ENCODE measurements at places on chromosomes 7 and 10.

GRCh38 chr7:86937363-86937878 lies 122.0 kb downstream of the ELAPOR2 start:
- no peak for DNase-seq

DNA sequence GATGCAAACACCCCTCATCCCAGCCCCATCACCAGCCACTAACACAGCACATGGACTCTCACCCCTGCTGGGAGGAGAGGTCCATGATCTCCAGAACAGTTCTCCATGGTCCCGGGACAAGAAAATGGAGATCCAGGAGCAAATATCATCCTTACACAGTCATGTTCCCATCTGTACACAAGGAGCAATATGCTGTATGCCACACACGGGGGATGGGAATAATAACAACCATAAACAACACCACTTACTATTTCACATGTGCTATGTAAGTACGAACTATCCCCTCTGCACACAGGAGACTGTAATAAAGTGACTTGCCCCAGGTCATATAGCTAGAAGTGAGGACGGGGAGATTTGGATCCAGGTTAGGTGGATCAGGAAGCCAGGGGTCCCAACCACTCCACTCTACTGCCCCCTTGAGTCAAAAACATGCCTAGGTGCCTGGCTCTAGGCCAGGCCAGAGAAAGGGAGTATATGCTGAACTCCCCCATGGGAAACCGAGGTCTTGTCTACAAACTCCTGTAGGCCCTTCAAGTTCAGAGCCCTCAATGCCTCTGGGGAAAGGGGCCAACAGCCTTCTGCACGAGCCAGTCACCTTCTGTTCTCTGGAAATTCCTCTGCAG lies 34.1 kb downstream of the LRRC20 start:
- no peak for DNase-seq

- DNase-seq: no peak
Measured at GRCh38 chr7:22587322-22587721, 87.3 kb upstream of the STEAP1B start.

- no peak for DNase-seq
Measured at GRCh38 chr7:83150310-83150709, 12.4 kb downstream of the PCLO start.

DNA sequence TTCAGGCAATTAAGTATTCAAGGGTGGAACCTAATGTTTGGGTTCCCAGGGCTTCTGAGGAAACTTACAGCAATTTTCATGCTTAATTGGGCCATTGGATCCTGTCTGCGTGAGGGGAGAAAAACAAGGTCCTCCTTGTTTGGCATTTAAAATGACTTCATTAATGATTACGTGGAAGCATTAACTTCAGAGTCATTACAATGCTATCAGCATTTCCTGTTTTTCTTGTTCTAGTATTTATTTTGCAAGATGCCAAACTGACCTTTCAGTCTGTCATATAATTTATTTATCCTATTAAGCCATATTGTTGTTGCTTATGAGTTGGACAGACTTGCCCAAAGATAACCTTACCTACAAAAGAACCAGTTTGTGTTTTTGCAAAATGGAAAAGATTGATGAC lies 324.1 kb upstream of the LRRN3 start:
- DNase-seq: no peak

DNA sequence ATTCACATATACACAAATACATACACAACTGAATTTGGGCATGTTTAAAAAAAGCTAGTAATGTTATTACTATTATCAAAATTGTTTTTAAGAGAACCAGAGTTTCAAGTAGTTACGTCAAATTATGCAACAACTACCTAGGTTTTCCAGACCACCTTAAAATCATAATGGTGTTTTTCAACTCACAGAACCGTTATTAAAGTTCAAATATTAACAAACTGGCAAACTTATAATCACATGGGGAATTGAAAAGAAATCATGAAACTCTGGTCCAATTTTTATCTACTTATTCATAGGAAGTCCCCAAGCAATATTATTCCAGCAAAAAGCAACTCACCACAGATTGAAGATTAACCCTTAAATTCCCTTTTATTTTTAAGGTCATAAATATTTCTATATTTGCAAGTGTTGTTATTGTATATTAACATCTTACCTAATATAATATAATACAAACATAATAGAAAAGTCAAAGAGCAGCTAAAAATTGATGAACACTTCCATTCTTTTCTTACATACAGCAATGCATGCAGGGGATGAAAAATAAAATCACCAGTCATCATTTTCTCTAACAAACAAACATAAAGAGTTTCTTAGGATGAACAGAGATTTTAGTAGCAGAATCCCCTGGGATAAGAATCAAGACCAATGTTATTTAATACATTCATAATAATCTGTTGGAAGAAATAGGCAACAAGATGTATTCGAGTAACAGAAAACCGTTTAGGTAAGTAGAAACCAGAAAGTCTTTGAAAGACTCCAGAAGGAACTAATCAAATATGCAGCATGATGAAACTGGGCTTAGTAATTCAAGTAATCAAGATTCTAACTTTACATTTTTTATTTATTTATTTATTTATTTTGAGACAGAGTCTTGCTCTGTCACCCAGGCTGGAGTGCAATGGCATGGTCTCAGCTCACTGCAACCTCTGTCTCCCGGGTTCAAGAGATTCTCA lies 391.1 kb downstream of the PARD3 start:
- no peak for DNase-seq

DNA sequence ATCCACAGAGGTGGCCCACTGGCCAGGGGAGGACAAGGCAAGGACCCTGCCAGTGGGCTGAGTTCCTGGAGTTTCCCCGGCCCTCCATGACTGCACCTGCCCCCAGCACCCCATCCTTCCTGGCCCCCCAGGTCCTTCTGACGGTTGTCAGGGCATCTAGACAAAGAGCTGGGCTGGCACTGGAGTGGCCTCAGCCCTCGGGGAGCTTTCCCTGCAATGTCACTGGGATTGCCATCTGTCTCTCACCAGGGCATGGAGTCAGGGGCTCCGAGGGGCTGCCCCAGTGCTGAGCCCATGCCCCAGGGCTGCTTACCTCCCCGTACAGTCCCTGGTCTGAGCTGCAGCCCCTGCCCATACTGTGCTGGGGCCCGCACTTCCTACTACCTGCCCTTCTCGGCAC lies 446.5 kb upstream of the MKI67 start:
- no peak for DNase-seq

DNA sequence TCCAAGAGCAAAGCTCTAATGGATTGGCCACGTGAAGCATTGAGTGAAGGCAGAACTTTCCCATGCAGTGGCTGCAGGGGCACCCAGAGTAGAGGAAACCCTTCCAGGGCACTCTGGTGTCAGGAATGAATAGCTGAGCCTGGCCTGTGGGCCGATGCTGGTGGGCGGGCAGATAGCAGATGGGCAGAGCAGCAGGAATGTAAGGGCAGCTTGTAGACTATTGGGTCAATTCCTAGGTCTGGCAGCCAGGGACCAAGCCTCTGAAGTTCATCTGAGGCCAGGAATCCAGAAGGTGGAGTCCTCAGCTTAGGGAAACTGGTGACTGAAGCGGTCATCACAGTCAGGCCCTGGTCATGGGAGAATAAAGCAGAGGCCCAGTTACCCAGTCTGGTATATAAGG lies 115.4 kb downstream of the TMEM178B start:
- DNase-seq: no peak

- no peak for DNase-seq
Measured at GRCh38 chr10:51952056-51952455, 252.7 kb upstream of the CSTF2T start.

- no peak for DNase-seq
Measured at GRCh38 chr10:37855636-37856035, 1.8 kb downstream of the ZNF248 start.

DNA sequence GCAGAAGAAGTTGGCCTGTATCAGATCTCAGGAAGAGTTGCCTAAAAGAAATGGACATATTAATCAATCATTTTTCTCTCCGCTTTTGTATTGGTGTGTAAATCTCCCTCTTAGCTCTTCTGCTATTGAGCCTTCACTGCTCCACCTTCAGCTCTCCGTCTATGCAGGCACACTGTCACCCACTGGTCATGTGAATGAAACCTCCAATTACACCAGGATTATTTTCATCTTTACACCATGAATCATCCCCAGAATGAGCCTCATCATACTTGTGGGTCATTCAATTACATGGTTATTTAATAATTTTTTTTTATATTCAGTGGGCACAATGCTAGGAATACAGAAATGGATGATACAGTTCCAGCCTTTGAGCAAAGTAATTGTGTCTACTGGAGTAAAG lies 92.6 kb downstream of the LRRC4 start:
- no peak for DNase-seq

DNA sequence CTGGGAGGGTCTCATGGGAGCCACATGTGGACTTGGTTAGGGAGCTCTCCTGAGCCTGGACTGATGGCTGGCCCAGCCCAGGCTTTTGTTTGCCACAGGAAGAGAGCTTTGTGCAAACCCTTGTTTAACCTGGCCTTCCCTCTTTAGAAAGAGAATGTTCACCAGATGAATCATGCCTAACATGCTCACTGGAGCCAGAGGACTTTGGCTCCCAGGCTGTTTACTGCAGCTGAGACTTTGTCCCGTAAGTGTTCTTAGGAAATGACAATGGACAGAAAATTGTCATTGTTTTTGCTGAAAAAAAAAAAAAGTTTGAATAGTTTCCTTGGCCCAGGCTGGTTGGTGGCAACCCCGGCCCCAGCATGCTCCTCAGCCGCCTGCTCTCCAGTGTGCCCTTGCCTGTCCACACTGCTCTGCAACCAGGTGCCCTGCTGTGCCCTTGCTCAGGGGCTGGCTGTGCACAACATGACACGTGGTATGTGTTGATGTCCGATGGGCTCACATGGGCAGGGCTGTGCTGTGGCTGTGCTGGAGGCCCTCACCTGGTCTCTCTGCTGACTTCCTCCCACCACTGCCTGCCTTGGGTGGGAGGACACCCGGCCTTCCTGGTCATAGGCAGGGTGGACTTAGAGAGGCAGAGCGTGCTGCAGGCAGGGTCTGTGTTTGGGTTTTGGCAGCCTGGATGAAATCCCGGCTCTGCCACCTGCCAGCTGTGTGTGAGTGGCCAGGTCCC lies 215.3 kb upstream of the ZNF32 start:
- no peak for DNase-seq

DNA sequence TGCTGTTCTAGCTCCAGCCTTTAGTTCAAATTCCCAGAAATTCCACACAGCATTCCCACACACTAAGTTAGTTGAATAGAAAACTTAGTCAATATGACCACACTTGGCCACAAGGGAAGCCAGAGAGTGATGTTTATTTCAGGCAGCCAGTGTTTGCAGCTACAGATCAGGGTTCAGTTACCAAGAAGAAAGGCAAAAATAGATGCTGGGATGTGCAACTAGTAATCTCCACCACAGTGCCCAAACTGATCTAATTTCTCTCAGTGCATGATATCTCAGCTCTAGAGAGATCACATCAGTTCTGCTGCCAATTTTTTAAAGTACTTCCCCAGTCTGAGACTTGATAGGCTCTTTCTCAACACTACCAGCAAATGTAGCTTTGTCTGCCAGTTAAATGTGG lies 17.6 kb downstream of the SLF2 start:
- no peak for DNase-seq

DNA sequence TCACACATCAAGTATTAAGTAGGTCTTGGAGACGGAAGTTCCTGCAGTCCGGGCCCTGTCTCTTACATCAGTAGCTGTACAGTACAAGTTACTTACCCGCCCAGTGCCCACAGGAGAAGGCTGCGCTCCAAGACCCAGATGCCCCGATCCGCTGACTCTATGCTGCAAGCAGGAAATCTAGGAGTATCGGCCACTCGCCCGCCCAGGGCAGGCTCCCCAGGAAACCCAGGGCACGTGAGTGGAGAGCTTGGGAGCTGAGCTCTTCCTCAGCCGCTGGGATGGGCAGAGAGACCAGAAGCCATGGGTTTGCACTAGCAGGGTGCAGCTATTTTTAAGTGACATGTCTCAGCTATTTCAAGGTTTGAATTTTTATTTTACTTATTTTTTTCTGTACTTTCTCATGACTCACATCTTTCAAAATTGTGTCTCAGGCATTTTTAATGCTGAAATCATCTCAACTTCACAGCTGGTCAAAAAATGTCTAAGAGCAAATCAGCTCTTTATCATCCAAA lies 1.9 kb upstream of the GPER1 start:
- DNase-seq: no peak

DNA sequence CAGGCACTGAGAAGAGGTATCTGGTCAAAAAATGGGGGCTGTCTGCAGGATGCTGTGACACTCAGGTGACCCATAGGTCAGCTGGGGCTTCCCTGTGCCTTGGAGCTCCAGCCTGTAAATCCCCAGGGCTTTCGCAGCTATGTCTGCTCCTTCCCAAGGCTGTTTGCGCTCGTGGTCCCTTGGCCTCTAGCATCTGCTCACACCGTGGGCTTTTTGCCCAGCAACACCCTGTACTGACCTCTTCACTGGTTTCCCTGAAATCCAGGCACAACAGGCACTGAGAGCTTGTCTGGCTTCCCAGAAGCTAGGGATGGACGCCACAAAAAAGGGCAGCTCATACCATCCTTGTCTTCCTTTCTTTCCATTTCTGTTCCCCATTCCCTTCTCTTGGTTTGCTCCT lies 280.3 kb upstream of the HABP2 start:
- DNase-seq: no peak

- DNase-seq: peak; percentile 28
Measured at GRCh38 chr7:157898261-157898660, 561.5 kb downstream of the DNAJB6 start.

- no peak for DNase-seq
Measured at GRCh38 chr7:155268921-155269650, 28.6 kb upstream of the INSIG1 start.

GRCh38 chr7:107622429-107622828 lies 38.2 kb upstream of the SLC26A4 start:
- DNase-seq: no peak

DNA sequence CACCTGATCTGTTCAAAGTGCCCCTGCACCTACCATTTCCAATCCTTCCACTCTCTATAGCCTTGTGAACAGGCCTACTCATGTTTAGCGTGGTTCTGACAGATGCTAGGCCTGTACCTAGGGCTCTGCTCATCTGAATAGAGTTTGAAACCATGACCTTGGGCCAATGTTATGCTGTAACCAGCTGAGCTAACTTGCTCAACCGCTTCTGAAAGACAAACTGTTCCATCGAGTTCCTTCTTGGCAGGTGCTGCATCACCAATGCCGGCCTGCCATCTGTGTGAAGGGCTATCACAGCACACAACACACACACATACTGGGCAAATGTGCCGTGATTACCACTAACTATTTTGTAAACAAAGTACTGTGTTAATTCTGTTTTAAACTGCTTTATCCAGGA lies 419.0 kb upstream of the GALNT17 start:
- DNase-seq: no peak

DNA sequence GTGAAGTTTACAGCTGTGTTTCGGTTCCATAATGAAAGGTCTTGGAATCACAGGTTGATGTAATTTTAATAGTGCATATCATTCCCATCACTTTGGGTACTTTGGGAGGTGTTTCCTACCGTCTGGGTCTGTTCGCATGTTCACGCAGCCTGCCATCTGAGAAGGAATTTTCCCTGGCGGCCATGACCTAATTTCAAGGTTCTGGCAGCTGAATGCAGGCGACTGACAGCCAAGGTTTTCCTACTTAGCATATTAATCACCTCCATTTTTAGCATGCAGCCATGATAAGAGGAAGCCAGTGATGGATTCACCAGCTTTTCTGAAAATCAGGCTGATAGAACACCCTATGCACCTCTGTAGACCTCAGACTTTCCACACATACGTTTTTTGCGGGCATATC lies 319.1 kb upstream of the TMEM229A start:
- no peak for DNase-seq

- no peak for DNase-seq
Measured at GRCh38 chr10:131090761-131091661, 220.5 kb downstream of the TCERG1L start.

Measured in right forelimb (tissue), 1 donor.